ENCODE measurements at places on chromosomes 6 and 20.

DNA sequence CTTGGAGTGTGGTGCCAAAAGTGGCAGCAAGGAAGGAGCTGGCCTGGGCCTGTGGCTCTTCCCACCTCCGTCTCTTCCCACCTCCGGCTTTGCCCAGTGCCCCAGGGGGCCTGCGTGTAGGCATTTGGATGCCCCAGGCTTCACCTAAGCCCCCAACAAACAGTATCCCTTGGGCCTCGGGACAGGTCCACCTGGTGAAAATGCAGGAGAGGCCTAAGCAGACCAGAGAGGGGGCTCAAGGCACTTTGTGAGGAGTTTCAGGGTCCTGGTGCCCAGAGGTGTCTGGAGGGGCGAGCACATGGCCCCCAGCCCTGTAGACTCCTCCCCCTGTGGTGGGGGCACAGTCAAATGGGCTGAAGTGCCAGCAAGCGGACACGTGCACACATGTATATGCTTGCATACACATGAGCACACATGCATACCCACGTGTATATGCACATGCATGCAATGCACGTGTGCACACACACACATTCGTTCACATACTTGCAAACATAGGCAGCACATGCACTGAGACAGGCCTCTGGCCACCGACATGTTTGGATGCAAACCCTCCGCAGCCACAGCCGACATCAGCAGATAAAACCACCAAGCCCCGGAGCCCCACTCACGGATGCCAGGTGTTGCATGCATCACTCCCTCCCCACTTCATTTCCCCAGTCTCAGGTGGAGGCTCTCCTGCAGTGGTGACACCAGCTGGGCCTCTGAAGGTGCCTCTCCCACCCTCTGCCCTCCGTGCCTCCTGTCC, 124.5 kb downstream of the TAF4 start:
- DNase-seq: no peak

DNA sequence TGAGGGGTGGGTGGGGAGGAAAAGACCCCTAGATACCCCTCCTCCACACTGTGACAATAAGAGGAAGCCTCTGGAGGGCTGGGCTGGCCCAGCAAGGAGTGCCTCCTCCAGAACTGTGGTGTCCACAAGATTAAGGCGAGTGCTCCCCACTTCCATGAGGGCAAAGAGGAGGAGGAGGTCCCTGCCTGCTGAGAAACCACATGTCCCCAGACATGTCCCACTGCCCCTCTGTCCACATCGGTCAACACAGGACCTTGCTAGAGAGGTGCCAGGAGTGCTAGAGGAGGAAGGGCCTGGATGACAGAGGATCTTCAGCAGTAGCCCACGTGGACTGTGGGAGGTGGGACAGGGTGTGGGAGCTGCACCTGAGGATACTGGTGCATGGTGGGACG, 3.1 kb downstream of the RAET1G start:
- no peak for DNase-seq

- no peak for DNase-seq
Observed at GRCh38 chr6:108156180-108156937, 9.5 kb upstream of the NR2E1 start.

DNA sequence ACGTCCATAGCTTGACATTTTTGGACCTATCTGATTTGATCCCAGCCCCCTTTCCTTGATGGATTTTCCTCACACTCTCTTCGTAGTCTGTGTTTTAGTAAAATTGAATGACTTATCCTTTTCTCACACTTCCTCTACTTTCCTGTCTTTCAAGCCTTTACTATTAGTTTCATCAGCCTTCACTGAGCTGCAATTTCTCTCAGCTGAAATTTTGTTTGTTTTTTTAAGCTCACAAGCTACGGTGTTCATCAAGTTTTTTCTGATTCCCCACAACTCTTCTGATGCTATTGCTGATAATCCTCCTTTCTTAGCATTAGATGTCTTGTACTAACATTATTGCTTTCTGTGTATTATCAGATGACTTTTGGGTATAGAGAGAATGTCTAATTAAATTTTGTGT, 263.7 kb downstream of the TBX18 start:
- DNase-seq: no peak

DNA sequence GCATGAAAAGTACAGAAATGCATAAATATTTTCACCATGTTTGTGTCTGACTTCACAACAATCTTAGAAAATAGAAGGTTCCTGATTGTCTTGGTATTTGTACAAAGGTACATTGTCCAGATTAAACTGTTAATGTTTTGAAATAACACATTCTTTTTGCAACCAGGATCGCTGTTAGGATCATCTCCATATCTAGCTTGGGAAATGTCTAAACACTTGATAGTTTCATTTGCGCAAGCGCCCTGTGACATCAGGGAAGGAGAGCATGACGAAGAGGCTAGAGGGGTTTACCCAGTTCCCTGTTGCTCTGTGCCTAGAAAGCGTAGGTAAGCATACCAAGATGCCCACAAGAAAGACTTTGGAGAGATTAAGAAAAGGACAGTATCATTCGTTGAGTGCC, 19.4 kb downstream of the ALDH8A1 start:
- DNase-seq: no peak

GRCh38 chr6:16514249-16514648, 247.0 kb downstream of the ATXN1 start:
- DNase-seq: no peak

DNA sequence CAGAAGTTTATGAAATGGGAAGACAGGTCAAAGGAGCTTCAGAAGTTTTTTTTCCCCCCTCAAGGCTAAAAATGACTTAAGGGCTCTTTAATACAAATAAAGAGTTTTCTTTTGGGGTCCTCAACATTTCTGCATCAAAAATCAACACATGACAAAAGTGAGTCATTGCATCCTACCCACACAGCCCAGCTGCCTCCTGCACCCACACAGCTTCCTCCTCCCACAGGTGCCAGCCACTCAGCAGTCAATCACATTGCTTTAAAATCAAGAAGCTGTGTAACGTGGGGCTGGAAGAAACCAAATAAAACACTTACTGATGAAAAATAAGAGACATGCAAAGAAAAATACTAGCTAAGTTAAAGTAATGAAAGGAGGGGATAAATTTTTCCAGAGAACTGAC, 68.5 kb downstream of the MAP3K5 start:
- DNase-seq: no peak

DNA sequence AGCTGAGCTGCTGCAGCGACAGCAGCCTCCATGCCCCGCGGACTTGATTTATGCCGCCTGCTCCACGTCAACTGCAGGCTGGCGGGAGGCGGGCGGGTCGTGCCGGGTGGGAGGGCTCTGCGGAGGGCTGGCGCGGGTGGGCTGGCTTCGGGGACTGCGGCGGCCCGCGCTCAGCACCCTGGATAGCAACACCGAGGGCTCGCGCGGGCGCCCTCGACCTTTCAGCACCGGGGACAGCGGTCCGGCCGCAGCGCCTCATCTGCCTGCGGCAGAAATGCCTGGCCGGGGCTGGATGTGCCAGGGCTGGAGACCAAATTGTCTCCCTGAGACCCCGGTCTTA, 792 bp downstream of the SNAP25 start:
- no peak for DNase-seq

- DNase-seq: no peak
Observed at GRCh38 chr6:13796781-13797180, 17.6 kb downstream of the MCUR1 start.

DNA sequence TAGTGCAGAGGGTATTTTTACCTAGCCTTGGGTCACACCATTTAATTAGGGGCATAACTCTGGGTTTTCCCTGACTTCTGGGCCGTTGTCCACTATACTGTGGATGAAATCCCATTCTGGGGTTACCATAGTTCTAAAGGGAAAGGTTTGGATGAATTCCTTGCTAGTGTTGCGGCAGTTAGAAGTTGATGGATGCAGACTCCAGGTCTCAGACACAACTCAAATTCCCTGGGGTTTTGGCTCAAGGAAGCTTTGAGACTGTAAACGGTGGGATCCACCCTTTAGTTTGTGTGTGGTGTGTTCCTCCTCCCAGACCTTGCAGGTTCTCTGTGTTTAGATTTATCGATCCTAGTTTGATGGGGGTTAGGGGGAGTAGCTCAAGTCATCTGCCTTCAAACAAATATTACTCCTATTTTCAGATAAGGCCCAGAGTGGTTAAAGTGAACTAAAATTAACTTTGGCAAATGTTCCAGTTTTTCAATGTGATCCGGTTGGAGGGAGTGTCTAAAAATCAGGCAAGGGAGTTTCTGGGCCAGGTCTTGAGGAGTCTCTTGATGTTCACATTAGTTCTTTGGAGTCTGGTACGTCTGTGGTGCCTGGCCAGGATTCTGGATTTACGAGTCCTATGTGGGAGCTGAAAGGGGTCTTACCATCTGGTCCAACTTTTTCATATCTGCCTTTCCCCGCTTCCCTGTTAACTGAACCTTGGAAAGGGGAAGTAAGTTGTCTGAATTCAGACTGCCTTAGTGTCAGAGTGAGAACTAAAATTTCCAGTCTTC, 1.5 kb downstream of the RALY start:
- no peak for DNase-seq

GRCh38 chr6:151445482-151445881, 6.4 kb downstream of the RMND1 start:
- DNase-seq: no peak

DNA sequence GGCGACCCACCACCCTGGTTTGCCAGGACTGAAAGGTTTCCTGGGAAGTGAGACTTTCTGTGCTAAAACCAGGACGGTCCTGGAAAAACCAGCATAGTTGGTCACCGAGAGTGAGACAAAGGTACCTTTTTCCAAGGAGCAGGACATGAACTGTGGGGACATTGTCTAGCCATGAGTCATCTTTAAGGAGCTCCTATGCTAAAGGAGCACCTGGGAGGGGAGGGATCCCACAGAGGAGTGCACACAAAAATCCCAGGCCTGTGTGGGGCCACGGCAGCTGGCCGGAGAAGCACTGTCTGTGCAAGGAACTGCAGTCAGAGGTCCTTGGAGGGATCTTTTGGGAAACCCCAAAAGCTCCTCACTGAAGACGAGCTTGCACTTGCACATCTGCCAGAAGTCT, 109.1 kb upstream of the PLEKHG1 start:
- DNase-seq: no peak

DNA sequence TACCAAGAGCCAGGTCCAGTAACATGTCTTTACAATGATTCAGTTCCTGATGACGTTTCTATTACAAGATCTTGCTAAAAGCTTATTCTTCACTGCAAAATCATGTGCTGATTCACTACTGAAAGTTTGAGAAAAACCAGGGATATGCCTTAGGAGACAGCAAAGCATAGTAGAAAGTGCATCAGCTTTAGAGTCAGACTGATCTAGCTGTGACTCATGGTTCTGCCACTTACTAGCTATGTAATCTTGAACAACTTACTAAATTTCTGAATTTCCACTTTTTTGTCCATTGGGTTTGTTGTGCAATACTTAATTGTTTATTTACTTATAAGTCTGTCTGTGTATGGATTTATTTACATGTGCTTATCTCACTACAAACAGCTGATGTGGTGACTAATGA, 198.5 kb upstream of the RSPO3 start:
- DNase-seq: peak; percentile 7

- DNase-seq: no peak
Observed at GRCh38 chr6:5457983-5458683, 196.8 kb downstream of the FARS2 start.

GRCh38 chr6:170535004-170535403, 18.1 kb downstream of the PSMB1 start:
- DNase-seq: no peak

GRCh38 chr6:4496284-4496683, 279.9 kb upstream of the CDYL start:
- DNase-seq: no peak

GRCh38 chr6:116307633-116308032, 27.9 kb upstream of the TSPYL1 start:
- no peak for DNase-seq

DNA sequence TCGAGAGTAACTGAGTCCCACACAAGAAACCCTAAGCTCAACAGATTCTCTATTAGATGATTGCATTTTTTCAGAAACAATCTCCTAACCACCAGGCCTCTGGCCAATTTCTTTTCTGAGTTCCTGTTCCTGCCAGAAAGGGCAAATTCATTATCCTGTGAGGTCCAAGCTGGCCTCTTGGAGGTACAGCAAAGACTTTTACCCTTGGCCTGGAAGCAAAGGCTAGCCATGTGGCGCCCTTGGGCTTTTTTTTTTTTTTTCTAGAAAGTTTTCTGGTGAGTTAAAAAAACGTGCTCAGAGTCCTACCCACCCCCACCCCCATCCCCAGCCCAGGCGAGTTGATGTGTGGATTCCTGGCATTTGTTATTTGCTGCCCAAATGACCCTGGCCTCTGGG, 59.0 kb upstream of the EEF1A1 start:
- peak; percentile 77 for DNase-seq

GRCh38 chr6:11931296-11932035, 80.6 kb upstream of the HIVEP1 start:
- DNase-seq: no peak

GRCh38 chr6:22071270-22072041, 225.4 kb downstream of the PRL start:
- DNase-seq: no peak

Data from SW 1271 (cell line).